ENCODE measurements at places on chromosomes 11 and 22. TPM values are rescaled to one million over a fixed set of nuclear protein-coding genes. Genes with fewer than 3 reads are reported as not detected.

The CPT1B gene
- total RNA-seq = 21.4 TPM

The SLC1A2 gene
- total RNA-seq = 0.78 TPM

The MYBPC3 gene
- not detected for total RNA-seq

The PRRG4 gene
- 2.3 TPM for total RNA-seq

DNA sequence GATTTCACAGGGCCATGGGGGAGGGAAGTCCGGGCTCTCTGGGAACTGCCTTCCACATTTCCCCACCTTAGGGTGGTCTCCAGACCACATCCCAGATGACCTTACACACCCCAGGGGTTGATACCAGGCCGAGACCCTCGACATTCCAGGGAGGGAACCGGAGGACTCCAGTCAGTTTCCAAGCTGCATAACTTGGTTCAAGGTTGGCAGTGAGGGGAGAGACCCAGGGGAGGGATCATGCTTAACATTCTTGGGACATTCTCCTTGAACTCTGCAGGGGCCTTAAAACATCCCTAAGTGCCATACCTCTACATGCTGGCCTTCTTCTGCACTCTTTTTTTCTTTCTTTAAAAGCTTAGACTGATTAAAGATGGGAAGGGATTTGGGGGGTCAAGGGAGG lies 251.0 kb downstream of the ST3GAL4 start:
- no peak overlapping the region for H3K27ac ChIP-seq
- H3K27me3 ChIP-seq = no peaks in the 10 kb centered on the region
- no peaks in the 10 kb centered on the region for H3K36me3 ChIP-seq
- H3K4me3 ChIP-seq = no peak overlapping the region
- DNase-seq = no peak

DNA sequence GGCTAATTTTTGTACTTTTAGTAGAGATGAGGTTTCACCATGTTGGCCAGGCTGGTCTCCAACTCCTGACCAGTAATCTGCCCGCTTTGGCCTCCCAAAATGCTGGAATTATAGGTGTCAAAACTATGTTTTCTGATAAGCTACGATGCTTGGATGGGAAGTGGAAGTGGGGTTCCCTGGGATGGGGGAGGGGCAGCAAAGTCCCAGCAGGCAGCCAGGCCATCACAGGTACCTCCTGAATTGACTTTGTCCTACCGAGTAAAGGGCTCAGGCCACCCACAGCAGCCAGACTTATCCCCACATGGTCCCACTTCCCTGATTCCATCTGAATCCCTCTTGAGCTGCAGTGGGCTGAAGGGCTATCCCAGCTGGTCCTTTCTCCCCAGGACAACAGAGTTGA lies 6.9 kb downstream of the FTH1 start:
- no peak overlapping the region for H3K27ac ChIP-seq
- no peaks in the 10 kb centered on the region for H3K27me3 ChIP-seq
- H3K36me3 ChIP-seq = peaks cover 23% of the 10 kb centered on the region
- no peak for DNase-seq

DNA sequence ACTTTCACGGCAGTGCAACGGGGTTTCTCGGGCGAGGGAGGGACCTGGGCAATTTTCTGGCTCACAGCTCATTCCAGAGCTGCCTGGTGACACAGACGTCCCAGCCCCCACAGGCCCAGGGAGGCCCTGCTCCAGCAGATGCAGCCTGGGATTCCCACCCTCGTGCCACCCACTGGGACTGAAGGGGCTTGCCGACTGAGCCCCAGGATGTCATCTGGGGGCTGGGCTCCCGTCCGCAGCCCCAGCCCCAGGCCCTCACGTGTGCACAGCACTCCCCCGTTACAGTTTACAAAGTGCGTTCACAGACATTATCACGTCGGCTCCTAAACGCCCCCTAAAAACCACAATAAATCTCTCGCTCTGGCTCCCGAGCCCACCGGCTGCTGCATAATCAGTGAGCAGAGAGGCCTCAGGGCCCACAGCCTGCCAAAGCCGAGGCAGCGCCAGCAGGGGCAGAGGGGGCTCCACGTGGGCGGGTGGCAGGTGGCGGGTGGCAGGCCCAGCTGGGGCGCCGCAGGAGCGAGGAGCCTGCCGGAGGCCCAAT lies 76.9 kb upstream of the TCF20 start:
- no peaks in the 10 kb centered on the region for H3K27me3 ChIP-seq
- H3K27ac ChIP-seq = no peak overlapping the region
- no peaks in the 10 kb centered on the region for H3K36me3 ChIP-seq
- no peaks in the 10 kb centered on the region for H3K4me1 ChIP-seq
